CD4-positive, alpha-beta T cell (primary cell): ENCODE measurements at places on chromosomes 4 and X.

DNA sequence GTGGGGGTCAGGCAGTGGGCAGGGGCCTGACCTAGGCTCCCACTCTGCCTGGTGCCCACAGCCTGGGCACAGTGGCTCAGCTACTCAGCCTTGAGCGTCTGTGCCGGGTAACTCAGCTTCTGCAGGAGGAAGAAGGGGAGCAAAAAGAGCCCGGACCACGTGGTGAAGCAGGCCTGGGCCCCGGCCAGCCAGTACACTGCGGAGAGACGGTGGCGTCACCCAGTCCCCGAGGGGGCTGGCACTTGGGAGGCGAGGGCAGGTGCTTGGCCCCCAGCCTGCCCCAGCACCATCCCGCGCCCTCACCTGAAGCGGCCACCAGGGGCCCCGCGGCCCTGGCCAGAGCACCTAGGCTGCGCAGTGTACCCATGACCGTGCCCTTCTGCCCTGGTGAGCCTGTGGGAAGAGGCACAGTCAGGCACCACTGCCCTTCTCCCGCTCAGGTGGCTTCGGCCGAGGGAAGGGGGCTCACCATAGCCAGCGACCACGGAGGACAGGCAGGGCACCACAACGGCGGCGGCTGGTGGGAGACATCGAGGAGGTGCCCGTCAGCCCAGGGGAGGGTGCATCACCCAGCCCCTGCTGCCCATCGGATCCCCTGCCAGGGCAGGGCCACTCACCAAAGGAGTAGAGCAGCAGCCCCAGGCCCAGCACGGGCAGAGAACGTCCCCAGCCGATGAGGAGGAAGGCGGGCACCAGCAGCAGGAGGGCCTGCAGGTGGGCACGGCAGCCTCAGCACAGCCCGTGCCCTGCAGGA is 32.3 kb downstream of the NOP14 start:
- H3K36me3 ChIP-seq, result peaks cover 56% of the 10 kb centered on the region
- H3K27me3 ChIP-seq, result no peaks in the 10 kb centered on the region
- no peak overlapping the region for H3K4me3 ChIP-seq
- peaks cover 45% of the 10 kb centered on the region for H3K4me1 ChIP-seq

DNA sequence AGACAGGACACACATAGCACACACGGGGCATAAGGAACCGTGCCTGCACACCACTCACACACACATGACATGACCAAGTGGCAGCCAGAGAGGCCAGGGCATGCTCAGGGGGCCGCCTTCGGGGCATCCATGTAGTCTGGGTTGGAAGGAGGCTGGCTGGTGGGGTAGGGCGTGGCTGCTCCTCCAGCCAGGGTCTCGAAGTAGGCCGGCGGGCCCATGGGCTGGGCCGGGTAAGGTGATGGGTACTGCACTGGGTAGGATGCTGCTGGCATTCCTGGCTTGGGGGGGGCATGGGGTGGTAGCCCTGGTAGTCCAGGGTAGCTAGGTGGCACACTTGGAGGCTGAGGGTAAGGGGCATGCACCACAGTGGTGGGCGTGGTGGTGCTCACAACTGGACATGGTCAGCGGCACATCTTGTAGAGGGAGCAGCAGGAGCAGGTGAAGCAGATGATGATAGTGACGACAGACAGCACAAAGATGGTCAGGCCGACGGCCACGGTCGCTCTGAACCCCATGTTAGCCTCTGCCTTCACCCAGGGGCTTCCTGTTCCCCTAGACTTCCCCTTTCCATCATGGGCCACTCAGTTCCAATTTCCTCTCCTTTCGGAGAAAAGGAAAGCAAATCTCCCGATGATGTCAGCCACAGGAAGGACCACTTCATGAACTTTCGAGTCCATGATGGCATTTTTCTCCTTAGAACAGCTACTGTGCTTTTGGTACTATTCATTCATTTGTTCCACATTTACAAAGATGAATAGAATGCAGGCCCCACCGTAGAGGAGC is 10.9 kb upstream of the DDX3X start:
- H3K4me1 ChIP-seq, result no peaks in the 10 kb centered on the region
- H3K4me3 ChIP-seq, result no peak overlapping the region
- DNase-seq, result no peak
- no peak overlapping the region for H3K27ac ChIP-seq

GRCh38 chrX:64196606-64197005 is 8.9 kb downstream of the AMER1 start:
- H3K27ac ChIP-seq, result no peak overlapping the region
- H3K27me3 ChIP-seq, result no peaks in the 10 kb centered on the region
- DNase-seq, result no peak
- H3K4me1 ChIP-seq, result no peaks in the 10 kb centered on the region
- peaks cover 9% of the 10 kb centered on the region for H3K36me3 ChIP-seq

GRCh38 chr4:41359422-41359775 is 102.7 kb downstream of the UCHL1 start:
- peaks cover 48% of the 10 kb centered on the region for H3K27me3 ChIP-seq
- no peak for DNase-seq
- no peaks in the 10 kb centered on the region for H3K4me1 ChIP-seq
- no peaks in the 10 kb centered on the region for H3K36me3 ChIP-seq
- H3K27ac ChIP-seq, result no peak overlapping the region
